ENCODE measurements at places on chromosomes 6 and 20.

DNA sequence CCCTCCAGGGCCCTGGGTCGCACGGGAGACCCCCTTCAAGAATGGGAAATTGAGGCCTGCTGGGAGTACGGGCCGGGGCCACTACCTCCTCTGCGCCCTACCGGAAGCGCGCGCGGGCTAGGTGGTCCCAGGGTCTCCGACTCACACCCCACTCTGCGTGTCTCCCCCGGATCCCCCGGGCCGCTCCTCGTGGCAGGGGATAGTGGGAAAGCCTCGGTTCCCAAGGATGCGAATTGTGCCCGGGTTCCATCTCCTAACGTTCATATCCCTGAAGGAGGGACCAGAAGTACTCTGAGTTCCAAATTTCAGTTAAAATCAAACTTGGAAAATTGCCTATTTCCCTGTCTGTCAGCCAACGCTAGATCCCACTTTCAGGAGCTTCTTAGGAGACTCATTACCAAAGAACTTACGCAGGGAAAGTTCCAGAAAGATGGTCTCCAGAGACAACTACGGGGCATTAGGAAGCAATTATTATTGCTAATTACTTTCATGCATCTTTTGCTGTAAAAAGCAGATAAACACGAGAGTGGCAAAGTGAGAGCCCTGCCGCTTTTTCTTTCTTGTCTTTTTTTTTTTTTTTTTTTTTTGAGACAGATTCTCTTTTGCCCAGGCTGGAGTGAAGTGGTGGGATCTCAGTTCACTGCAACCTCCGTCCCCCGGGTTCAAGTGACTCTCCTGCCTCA is 858 bp downstream of the FAM83D start:
- peaks cover 48% of the 10 kb centered on the region for H3K36me3 ChIP-seq
- H3K4me3 ChIP-seq, result peak overlapping the region; percentile 98
- no peak for DNase-seq
- peaks cover 25% of the 10 kb centered on the region for H3K4me1 ChIP-seq
- H3K27ac ChIP-seq, result peak overlapping the region; percentile 94

DNA sequence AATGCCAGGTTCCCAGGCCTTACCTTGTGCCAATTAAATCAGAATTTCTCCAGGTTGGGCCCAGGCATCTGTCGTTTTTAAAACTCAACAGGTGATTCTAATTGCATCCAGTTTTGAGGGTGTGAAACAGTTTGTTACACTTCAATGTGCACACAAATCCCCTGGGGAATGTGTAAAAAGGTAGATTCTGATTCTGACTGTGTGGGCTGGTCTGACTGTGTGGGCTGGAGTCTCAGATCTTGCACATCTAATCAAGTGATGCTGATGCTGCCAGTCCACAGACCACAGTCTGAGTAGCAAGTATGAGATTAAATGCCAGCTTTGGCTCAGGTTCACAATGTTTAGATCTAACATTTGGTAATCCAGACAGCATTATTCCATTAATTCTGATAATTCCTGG is 12.5 kb upstream of the ETV7 start:
- peaks cover 30% of the 10 kb centered on the region for H3K27me3 ChIP-seq
- no peak overlapping the region for H3K27ac ChIP-seq
- no peaks in the 10 kb centered on the region for H3K4me1 ChIP-seq
- no peak for DNase-seq

GRCh38 chr20:46261456-46262253 is 46.6 kb downstream of the CDH22 start:
- H3K4me1 ChIP-seq, result no peaks in the 10 kb centered on the region
- DNase-seq, result no peak
- no peaks in the 10 kb centered on the region for H3K27me3 ChIP-seq
- H3K27ac ChIP-seq, result no peak overlapping the region

- no peak overlapping the region for H3K27ac ChIP-seq
- H3K36me3 ChIP-seq, result no peaks in the 10 kb centered on the region
- no peaks in the 10 kb centered on the region for H3K27me3 ChIP-seq
- DNase-seq, result no peak
- no peak overlapping the region for H3K4me3 ChIP-seq
Observed at GRCh38 chr20:2637246-2637645, 15.2 kb upstream of the NOP56 start.

All from K562 (cell line).